Ecto neural progenitor cell (in vitro differentiated cells): ENCODE measurements at places on chromosomes 11 and 22.

DNA sequence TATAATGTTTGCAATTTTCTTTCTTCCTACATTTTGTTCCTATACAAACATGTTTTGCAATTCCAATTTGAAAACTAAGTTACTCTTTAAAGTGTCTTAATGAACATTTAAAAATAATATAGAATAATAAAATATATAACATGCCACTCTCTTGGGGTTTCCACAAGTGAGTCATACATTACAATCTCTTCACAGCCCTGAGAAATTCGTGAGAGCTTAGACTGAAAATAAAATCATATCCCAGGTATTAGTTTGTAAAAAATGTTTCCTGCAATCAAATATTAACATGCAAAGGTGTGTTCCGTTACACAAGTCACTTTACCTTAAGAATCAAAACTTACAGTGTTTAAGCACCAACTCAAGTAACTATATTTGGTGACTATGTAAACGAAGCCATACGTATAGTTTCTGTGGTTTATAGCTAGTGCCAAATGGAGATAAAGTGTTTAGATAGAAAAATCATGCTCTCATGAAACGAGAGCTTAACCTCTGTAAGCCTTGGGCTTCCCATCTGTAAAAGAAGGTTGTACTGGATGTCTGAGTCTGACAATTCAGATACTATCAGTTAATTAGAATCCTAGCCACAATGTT, 253.6 kb upstream of the ANO3 start:
- DNase-seq: no peak

DNA sequence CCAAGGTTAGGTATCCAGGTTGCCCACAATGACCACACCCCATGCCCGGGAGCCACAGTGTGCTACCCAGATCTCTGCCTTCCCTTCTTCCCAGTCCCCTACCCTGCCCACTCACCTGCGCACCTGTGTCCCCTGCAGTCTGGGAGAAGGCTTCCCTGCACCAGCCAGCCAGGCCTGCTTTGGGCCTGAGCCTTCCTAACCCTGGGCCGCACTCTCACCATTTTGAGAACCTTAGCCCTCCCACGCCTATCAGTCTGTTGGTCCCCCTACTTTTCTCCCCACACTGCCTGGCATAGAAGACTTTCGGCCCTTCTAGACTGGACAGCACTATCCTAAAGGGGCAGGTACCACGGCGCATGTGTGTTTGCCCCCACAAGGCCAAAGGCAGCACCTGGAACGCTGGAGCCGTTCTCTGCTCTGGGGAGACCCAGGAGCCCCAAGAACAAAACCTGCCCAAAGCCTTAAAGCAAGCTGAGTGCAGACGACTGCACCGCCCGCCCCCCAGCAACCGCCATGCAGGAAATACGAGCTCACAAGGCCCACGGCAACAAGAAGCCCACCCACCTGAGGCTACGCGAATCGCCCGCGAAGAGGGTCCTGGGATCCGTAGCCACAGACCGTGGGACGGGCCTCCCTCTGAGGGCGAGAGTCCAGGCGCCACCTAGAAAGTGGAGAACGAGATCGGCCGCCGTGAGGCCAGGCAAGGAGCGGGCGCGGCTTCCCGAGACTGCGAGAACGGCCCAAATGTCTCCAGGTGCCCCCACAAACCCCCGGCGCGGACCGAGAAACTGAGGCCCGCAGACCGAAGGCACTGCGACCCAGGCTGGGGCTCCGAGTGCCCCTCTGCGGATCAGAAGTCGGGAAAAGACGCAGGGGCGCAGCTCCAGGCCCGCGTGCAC, 546 bp downstream of the GNB1L start:
- no peak for DNase-seq

- DNase-seq: no peak
These were observed 25.5 kb upstream of the TSPAN18 start for GRCh38 chr11:44701276-44701675.

- no peak for DNase-seq
These were observed 604.4 kb downstream of the BUD13 start for GRCh38 chr11:116168459-116168787.

DNA sequence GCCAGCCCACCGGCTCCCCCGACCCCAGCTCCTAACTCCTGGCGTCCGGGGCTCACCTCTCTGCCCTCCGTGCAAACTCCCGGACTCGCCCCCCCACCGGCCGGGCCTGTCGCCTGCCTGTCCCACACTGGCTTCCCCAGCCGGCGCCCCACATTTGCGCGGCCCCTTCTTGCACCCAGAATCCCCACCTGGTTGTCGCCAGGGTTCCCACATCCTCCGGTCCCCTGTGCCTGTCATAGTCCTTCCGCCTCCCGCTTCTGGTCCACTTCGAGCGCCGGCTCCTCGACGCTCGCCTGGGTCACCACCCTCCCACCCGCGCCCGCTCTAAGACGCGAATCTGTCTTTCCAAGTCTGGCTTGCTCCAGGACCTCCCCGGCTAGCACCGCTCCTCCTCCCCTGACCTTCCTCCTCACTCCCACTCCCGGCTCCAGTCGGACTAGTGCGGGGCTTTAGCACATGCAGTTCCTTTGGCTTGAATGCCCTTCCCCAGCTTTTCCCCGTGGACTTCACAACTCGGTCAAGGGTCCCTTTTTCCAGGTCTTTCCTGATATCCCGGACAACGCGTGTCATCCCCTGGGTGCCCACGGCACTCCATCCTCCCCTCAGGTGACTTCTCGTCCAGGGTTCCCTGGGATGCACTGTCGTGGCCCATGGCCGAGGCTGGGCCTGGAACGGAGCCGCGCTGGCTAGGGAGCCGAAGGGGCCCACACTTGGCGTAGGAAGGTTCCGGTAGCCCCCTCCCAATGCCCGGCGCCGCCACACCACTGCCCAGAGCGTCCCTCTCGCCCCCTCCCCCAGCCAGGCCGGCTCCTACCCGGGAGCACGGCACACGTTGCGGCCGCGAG, 635 bp downstream of the SCARF2 start:
- DNase-seq: peak; percentile 60

- DNase-seq: peak; percentile 46
These were observed 1.9 kb downstream of the CLDN5 start for GRCh38 chr22:19522190-19522880.

- no peak for DNase-seq
These were observed 4.3 kb upstream of the PNPLA3 start for GRCh38 chr22:43919106-43919973.

DNA sequence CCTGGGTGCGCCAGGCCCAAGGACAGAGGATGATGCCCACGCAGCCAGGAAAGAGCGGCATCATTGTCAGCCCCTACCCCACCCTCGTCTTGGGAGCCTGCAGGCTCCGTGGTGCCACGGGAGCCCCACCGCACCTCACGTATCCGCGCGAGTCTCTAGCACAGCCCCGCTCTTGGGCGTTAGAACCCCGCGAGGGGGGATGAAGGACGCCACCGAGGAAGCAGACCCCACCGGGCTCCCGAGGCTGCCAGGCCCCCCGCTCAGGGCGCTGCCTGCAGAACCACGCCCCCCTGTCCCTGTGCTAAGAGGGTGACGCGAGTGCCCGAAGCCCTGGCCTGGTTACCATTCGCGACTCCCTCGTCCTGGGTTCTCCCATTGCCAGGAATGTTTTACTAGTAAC, 52.3 kb upstream of the MS4A8 start:
- no peak for DNase-seq

- peak; percentile 70 for DNase-seq
These were observed 21.7 kb downstream of the SLC43A1 start for GRCh38 chr11:57493507-57494503.

GRCh38 chr22:43859176-43859575, 3.1 kb downstream of the SULT4A1 start:
- no peak for DNase-seq

DNA sequence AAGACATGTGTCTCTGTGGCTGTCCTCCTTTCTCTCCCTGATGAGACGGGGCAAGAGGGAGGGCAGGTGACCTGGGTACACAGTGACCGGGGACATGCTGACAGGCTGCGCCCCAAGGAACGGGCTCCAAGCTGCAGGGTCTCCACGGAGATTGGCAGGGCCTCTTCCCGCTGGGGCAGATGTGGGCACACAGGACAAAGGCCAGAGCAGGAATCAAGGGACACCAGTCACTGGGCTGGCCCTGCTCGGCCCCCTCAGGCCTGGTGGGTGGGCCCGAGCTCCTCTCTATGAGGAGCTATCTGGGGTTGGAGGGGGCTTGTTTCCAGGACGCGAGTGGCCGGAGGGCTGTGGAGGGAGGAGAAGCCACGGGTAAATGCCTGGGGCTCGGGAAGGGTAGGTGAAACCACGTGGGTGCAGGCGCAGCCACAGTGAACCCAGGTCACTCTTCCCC, 11.2 kb downstream of the PNPLA5 start:
- DNase-seq: no peak

DNA sequence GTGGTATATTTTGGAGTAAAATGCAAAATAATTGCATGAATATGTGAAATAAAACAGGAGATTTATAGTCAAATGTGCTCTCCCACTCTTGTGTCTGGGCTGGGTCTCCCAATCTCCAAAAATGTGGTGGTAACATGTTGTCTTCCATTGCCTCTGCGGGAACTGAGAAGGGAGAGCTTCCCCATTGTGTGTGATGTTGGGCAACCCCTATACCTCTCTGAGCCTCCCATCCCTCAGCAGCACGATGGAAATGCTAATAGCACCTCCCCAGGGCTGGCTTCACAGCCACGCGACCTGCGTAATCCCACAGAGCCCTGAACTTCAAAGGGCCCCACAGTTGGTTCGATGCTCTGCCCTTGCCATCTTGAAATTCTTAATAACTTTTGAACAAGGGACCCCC, 72.0 kb downstream of the TP53I11 start:
- no peak for DNase-seq

DNA sequence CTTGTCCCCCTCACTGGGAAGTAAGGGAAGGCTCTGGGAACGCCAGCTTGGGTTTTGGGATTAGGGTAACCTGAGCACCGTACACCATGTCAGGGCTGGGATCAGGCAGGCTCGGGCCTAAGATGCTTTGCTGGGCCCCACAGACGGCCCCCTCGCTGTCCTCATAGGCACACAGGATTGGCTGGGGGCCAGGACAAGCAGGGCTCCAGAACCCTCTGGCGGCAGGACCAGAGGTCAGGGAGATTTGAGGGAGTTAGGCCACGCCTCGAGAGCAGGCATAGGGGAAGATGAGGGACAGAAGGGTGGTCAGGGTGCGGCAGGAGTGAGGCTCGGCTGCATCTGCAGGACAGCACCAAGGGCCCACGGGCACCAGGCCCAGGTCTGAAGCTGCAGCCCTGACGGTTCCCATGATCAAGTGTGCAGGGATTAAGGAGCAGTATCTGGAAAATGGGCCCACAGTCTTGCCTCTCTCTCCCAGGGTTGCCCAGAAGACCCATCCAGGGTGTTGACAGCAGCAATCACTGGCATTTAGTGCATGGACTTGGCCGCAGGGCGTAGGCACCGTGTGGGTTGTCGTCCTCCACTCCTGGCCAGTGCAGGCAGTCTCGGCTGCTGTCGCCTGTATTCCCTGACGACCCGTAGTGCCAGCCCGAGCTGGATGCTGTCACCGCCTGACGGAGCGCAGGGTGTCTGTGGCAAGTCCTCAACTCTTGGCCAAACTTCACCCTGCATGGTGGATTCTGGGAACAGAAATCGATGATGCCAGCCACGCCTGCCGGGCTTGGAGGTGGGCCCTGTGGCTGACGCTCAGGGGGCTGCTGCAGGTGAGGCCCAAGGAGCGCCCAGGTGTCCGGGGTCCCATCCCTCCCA, 15.7 kb upstream of the GNB1L start:
- no peak for DNase-seq

DNA sequence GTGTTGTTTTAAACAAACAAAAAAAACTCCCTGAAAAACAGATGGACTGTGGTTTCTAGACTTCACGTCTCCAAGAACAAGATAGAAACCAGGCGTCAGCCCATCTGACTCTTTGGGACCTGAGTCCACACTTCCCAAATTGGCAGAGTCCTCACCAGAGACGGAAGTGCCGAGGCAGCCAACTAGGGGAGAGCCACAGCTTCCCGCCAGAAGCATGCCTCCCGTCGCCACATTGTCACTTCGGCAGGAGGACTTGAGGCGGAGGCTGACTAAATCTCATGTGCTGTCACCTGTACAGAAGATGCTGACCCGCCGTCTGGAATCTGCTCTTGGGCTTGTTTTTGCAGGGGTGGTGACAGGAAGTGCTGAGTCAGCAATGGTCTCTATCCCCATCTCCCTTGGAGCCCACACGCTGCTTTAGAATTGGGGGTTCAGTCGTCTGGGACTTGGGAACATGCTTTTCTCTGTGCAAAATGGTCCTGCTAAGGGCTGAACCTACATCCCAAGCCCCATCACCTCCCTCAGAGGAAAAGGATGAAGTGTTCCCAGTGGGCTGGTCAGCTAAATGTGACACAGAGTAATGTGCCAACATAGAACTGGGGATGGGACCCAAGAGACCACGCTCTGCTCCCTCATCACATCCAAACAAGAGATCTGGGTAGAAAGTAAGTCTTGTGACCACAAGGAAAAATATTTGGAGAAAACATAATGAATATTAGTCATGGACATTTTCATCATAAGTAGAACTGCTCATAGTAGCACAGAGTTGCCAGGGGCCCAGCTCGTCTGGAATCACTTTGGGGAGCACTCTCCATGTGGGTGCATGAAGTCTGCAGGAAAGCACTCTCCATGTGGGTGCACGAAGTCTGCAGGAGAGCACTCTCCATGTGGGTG, 152.9 kb downstream of the SNX19 start:
- no peak for DNase-seq

DNA sequence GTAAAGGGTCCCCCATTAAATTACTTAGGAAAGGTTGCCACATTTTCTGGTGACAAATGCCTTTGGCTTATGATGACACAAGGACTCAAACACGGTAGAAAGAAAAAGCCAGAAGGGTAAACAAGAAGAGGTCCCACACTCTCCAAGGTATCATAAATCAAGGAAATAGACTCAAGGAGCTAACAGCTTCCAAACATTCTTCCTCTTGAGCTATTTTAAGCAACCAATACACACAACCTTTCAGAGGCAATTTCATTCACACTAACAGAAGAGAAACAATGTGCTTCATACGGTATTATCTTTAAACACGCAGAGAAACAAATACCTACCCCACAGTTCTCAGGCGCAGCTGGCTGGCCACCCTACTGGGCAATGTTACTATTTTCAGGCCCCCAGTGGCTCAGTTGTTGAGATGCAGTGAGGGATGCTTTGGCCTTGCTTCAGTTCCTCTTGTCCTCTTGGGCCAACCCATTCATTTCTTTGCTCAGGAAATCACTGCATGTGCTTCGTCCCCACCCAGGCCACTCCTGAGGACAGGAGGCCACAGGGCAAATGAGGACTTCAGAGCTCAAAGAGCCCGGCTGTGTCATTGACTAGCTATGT, 15.8 kb downstream of the ABTB2 start:
- DNase-seq: no peak

- no peak for DNase-seq
These were observed 572.7 kb downstream of the SOX6 start for GRCh38 chr11:15783619-15784018.

GRCh38 chr22:35065796-35066218, at the start of gene ISX:
Gene ISX (plus strand): TSS chr22:35066158. CDS start chr22:35067088, 930 bp downstream.
- DNase-seq: no peak
